NCI-H774 (cell line): ENCODE measurements at places on chromosomes 7 and 10.

- DNase-seq = no peak
These were observed 358.5 kb downstream of the TFEC start for GRCh38 chr7:115672024-115672423.

GRCh38 chr10:77202857-77203256, 434.8 kb downstream of the KCNMA1 start:
- no peak for DNase-seq

- no peak for DNase-seq
These were observed 84.8 kb downstream of the ANK3 start for GRCh38 chr10:60304829-60305379.

DNA sequence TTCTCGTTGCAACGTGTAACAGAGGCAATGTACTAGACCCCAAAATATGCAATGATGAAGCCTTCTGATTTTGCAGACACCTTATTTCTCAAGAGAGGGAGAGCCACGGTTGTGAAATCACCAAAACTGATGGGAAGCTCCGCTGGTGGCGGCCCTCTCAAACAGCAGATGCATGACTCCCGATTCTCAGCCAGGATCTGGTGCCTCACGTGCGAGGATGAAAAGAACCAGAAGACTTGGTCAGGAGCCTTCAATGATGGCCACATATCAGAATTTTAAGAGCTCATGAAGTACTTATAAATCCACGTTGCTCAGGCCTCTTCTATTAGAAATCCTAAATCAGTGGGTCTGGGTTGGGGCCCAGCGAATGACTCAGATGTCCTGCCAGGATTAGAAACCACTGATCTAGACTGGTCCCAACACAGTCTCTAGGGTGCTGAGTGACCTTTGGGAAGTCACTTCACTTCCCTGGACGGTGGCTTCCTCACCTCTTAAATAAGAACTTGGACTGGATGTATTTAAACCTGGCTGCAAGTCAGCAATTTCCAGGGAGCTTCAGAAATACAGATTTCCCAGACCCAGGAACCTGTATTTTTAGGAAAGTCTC, 41.9 kb upstream of the FAM180A start:
- no peak for DNase-seq

DNA sequence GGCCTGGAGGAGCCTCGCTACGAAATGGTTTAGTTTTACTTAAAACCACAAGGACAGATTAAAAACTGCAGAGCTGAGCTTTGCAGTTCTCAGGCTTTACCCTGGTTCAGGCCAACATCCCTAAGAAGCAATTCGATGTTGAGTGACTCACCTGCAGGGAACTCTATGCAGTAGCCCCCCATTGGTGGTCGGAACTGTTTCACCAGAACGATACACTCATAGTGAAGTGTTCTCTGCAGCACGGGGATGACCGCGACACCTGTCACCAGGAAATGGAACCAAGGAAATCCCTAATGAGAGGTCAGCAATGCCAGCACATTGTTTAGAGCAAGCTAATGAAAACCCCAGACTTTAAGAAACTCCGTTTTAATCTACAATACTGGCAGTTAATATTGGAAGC, 18.0 kb downstream of the NUDT5 start:
- DNase-seq = no peak

GRCh38 chr10:91410638-91411371, 661 bp downstream of the HECTD2 start:
- DNase-seq = no peak

DNA sequence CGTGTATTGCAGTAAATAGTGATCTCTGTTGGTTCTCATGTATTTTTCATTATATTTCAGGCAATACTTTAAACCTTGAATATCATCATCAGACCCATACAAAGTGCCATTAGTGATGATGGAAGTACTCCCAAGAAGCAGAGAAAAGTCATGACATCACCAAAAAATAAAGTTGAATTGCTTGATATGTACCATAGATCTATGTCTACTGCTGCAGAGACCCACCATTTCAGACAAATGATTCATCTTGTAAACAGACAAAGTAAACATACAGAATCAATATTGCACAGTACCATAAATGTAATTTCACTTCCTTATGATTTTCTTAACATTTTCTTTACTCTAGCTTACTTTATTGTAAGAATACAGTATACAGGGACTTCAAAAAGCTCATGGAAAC, 347.8 kb downstream of the IPMK start:
- DNase-seq = no peak

DNA sequence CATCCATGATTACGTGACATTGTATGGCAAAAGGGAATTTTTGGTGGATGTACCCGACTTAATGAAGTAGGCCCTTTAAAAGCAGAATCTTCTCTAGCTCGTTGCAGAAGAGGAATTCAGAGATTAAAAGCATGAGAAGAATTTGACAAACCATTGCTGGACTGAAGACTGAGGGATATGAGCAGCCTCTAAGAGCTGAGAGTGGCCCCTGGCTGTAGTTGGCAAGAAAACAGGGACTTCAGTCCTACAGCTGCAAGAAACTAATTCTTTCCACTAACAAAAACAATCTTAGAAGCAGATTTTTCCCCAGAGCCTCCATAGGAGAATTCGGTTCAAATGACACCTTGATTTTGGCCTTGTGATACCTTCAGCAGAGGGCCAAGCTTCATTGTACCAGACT, 34.1 kb downstream of the MACC1 start:
- DNase-seq = no peak

- no peak for DNase-seq
These were observed 83.4 kb downstream of the ZRANB1 start for GRCh38 chr10:125025341-125025740.

- no peak for DNase-seq
These were observed 139.5 kb downstream of the ACTR3B start for GRCh38 chr7:152899004-152899403.

DNA sequence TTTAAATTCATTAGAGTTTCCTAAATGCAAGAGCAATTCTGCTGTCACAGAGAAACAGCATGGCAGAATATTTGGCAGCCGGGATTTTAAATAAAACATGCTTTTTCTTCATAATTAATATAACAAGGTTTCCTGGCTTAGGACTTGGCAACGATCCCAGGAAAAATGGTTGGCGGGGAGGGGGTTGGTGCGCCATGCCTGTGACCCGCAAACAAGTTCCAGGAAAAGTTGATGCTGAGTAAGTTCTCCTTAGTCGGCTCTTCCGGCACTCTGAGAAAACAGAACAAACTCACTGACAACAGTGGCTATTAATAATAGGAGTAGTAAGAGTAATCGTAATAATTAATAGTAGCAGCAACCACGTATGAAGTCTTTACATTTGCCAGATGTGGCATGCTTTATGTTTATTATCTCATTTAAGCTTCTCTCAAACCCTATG, 4.6 kb downstream of the HABP2 start:
- DNase-seq = no peak

DNA sequence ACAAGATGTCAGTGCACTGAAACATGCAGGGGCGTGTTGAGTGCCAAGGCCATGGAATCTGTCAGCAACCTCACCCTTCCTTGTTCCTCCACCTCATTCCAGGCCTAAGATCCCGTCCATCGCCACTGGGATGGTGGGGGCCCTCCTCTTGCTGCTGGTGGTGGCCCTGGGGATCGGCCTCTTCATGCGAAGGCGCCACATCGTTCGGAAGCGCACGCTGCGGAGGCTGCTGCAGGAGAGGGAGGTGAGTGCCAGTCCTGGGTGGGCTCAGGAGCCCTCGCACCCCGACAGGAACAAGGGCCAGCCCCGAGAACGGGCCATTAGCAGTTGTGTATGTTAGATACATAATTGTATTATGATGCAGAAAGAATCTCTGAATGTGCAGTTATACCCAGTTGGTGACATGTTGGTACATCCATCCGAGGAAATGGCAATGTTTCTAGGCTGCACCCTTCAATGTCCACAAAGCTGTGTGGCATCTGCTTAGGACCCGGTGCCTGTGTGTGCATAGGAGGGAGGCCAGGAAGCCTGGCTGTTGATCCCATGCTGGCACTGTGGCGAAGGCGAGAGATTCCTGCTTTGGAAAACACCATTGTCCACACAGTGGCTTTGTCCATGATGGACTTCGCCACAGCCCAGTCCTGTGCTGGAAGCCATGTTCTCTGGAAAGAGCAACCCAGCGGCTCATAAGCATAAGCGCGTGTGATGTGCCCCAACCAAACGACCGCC, 154.2 kb downstream of the EGFR start:
- no peak for DNase-seq

DNA sequence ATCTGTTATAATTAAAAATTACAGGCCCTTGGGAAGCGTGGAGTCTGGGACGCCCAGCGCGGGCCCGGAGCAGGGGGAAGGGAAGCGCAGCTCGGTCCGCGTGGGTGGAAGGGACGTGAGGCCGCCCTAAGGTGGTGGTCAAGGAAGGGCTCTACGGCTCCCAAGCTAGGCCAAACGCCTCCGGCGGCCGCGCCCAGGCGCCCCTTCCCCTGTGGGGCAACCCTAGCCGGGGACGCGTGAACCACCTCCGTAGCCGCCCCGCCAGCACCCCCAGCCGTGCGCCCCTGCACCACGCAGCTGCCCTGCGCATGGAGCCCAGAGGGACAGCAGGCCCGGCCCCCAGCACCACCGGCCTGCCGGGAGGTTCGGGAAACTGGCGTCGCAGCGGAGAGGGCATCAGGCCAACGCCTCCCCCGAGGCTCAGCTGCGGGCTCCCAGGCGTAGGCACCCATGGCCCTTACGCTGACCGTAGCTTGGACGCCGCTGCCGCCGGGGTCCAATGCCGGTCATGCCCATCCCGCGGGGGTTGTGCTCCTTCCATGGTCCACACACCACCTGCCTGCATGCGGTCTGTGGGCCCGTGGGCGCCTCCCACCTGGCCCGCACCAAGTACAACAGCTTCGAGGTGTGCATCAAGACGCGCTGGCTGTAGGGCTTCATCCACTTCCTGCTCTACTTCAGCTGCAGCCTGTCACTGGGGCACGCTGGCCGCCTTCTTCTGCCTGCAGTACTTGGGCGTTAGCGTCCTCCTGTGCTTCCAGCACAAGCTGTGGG, 166.7 kb downstream of the SEPTIN7 start:
- DNase-seq = no peak

- no peak for DNase-seq
These were observed 53.5 kb upstream of the UNC5B start for GRCh38 chr10:71158902-71159301.

- DNase-seq = peak; percentile 26
These were observed 60.7 kb downstream of the CD36 start for GRCh38 chr7:80699045-80699638.

GRCh38 chr10:23472181-23472580, 33.3 kb downstream of the OTUD1 start:
- no peak for DNase-seq

GRCh38 chr7:80724249-80724871, 85.9 kb downstream of the CD36 start:
- no peak for DNase-seq

DNA sequence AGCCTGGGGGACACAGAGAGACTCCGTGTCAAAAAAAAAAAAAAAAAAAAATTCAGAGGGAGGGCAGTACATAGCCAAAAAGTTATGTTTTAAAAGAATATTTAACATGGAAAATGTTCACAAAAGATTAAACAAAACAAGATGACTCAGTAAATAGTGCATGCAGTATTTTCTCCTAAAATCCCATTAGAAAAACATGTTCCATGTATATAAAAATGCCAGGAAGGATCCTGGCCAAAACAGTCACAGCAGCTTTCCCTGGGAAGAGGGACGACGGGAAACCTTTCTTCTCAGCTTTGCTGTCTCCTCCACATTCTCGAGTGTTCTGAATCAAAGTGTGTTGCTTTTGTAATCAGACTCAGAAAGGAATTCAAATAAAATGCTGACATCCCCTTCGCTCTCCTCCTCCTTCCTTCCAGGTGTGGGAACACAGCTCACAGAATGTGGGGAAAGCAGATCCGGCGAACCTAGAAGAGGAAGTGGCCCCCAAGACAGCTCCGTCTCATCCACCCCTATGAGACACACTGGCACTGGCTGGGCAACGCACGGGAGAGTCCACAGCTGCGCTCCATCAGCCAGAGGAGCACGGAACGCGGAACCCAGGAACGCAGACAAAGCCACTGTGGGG, 139.4 kb downstream of the MAD1L1 start:
- DNase-seq = no peak

DNA sequence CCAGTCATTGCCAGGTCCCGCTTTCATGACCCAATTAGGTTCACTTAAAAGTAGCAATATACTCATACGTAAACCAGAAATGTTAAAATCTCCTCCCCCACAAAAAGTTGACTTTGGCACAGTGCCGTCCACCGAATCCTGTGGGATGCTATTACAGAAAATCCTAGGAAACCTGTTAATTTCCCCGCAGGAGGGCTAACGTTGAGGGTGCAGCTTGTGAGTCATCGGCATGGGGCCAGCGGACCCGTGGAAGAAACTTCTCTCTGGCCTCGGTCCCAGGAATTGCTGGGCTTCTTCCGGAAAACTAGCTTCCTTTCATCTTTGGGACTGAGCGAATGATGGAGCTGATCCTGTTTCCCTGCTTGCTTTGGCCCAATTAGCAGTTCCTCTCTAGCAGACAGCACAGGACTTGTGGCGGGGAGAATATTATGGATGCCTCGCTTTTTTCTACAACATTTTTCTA, 13.5 kb downstream of the CRYGN start:
- DNase-seq = no peak

DNA sequence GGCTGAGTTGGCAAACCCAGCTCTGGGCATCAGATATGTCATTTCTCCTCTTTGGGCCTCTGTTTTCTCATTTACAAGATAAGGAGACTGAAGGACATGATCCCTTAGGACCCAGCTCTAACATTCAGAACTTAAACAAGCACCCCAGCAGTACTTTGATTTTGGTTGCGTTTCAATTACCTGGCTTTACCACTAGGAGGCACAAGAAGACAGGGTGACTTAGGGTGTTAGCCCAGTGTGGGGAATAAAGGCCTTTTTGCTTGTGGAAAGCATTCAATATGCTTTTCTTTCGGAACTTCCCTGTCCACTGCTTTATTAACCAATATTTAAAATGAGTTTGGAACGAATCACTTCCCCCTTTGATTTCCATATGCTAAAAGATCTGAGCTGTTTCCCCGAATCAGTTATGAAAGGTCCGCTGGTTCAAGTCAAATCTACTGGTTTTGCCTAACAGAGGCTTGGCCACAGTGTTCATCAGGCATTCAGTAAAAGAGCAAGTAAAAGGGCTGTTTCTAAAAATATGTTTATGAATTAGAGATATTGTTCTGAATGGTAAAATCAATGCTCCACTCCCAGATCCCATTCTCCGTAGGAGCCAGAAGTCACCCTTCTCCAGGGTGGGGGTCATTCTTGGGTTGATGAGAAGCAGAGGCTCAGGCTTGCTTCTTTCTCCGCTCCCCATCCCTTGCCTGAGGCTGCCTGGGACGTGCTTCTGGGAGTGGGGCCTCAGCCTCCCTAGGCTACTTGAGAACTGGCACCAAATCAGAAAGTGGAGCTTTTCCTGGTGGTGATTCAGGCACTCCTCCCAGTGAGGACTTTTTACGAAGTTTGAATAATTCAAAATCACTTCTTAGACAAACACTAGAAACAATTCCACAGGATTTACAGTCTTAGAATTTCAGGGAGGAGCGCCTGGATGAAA, 105.5 kb downstream of the MYOF start:
- DNase-seq = peak; percentile 7

DNA sequence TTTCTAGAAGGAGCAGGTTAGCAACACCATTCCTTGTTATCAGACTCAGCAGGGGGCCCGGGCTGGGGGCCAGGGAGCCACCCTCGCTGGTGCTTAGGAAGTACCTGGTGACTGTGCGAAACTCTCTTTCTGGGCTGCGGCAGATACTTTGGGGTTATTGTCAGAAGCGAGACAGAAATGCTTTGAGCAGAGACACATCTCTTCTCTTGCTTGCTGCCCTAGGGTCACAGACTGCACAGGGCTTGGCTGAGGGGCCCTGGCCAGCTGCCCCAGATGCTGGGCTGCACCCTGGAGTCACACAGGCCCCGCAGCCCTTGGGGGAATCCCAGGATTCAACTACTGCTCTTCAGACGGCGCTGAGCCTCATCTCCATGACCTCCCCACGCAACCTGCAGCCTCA, 91.9 kb downstream of the WDFY4 start:
- no peak for DNase-seq
